ENCODE measurements at places on chromosomes 1 and 21. TPM values are rescaled to one million over a fixed set of nuclear protein-coding genes. Genes with fewer than 3 reads are reported as not detected.

The LCE6A gene
- total RNA-seq = not detected

The CFAP74 gene
- not detected for total RNA-seq

The ADAM30 gene
- total RNA-seq = not detected

The RNASEL gene
- 2.6 TPM for total RNA-seq

The CIART gene
- 0.65 TPM for total RNA-seq

The S100A14 gene
- total RNA-seq = not detected

The COL9A2 gene
- under 0.01 TPM for total RNA-seq

The PPP2R5A gene
- 52.7 TPM for total RNA-seq

The LYPD8 gene
- not detected for total RNA-seq

The DFFB gene
- total RNA-seq = 16.9 TPM

The IGSF9 gene
- not detected for total RNA-seq

The LDLRAD1 gene
- not detected for total RNA-seq

The MAP7D1 gene
- 93.2 TPM for total RNA-seq

All from epithelial cell of umbilical artery (primary cell).